ENCODE measurements at places on chromosomes 2 and 18.
A peak's percentile ranks its signal among the peaks of the same experiment; 100 is the strongest.

- DNase-seq, result no peak
These were observed 59.5 kb downstream of the DCDC2C start for GRCh38 chr2:3762771-3763447.

DNA sequence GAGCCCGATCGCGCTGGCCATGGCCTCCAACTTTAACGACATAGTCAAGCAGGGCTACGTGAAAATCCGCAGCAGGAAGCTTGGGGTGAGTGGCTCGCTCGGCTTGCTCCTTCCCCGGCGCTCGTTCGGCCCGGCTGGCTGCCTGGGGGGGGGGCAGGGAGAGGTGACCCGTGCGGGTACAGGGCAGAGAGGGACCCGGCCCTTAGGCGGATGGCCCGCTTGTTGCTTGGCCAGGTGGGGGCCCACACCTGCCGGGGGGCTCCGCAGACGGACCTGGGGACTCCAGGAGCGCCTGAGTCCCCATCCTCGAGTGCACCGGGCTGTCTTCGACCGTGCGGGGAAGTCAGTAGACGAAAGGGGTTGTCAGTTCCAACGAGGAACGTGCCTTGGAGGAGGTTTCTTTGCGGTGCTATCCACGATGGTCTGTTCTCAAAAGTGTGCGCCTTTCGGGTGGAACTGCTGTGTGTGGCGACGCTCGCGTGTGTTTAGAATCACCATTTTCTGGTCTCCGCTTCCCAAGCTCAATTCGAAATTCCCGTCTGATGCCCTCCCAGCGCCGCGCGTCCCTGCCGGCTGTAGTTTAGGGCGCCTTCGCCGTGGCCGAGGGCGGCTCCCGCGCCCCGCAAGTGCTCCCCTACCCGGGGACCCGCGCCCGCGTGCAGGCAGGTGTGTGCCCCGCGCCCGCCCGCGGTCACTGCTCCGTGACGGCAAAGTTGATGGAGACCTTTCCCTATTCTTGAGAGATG is 711 bp downstream of the DOK6 start:
- no peak for DNase-seq

GRCh38 chr2:189082376-189082975 is 97.1 kb downstream of the COL5A2 start:
- DNase-seq, result no peak

GRCh38 chr2:135585586-135585985 is 54.3 kb downstream of the R3HDM1 start:
- no peak for DNase-seq

- no peak for DNase-seq
These were observed 113.8 kb downstream of the CTAGE1 start for GRCh38 chr18:22303927-22304326.

DNA sequence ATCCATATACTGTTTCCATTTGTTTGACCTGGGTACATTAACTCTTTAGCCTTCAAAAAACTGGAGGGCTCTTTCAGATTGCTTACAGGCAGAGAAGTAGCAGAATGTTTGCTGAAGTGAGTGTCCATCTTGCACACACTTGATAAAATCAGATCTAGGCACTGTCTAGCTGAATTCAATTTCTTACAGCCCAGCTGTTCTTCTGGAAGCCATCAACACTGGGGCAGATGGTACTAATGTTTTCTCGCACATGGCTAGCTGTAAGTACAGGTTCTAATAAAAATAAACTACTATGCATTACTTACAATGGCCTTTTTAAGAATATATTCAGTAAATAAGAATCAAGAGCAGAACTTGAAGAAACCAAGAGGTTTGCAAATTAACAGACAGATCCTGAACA is 175.9 kb downstream of the NBAS start:
- no peak for DNase-seq

GRCh38 chr18:48627216-48627615 is 88.4 kb downstream of the CTIF start:
- no peak for DNase-seq

DNA sequence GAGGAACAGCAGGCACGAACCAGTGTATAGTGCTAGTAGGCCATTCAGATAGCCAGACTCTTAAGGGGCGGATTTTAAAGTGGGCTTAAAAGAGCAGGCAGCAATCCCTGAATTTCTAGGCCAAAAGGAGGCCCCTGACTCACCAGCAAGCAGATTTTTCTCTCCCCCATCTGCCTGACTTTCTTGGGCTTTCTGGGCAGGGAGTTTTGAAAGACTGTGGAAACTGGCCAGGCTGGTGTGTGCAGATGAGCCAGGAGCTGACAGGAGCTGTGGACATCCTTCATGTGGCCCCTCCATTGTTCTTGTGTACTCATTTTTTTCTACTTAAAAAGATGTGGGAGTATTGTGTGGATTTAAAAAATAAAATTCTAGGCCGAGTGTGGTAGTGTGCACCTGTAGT is 59.0 kb downstream of the GLI2 start:
- no peak for DNase-seq

DNA sequence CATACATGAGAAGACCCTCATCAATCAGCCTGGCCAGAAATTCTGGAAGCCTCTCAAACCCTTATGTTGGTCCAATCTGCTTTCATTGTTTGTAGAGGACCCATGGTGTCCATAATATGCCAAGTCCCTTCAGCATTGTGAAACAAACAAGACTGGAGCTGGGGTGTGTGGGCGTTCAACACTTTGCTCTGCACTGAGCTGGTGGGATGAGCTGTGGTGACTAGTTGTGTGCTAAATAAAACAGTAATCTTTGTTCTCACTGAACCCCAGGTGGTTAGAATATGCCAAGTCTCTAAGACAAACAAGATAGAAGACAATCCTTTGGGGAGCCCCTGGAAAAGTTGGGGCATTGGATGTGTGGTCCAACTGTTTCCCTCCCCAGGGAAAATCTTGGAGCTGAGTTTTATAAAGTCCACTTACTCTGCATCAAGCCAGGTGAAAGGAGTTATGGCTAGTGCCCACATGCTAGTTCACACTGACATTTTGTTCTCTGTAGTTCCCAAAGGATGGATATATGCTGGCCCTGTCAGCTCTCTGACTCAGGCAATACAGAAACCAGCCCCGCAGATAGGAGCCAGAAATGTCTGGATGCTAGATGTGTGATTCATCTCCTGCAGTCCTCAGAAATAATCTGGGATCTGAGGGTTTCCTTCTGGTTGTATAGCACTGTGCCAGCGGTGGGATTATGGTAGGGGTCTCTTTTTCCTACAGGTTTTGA is 260.2 kb downstream of the TMX3 start:
- DNase-seq, result no peak

- peak; percentile 67 for DNase-seq
These were observed 187.5 kb downstream of the TWIST2 start for GRCh38 chr2:239035361-239035814.

DNA sequence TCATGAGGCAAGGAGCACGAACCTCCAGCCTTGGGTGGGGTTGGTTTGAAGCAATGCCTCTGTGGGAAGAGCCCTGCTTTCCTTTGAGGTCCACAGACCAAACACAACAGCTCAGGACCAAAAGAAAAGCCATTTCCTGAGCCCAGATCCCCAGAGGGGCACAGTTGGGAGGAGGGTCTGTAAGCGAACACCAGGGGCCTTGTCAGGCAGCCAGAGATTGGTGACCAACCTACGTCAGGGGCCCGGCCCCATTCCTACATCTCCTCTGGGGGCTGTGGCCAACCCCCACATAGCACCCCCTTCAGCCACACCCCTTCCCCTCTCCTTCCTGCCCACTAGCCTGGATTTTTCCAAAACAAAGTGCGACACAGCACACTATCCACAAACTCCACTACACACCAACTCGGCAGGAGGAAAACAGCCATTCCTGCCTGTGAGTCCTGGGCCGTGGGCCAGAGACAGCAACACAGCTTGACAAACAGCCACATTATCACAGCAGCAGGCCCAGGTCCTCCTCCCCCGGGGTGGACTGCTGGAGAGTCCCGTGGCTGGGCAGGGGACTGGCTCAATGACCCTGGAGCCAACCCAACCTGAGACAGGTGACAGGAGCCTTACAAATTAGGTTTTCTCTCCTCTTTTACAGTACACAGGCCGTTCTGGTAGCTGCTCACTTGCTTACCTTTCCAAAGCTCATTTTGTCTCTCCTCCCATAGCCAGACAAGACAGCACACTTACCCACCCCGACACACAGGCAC is 98.8 kb downstream of the TNS1 start:
- no peak for DNase-seq

GRCh38 chr18:12608301-12608700 is 49.6 kb downstream of the SPIRE1 start:
- DNase-seq, result no peak

DNA sequence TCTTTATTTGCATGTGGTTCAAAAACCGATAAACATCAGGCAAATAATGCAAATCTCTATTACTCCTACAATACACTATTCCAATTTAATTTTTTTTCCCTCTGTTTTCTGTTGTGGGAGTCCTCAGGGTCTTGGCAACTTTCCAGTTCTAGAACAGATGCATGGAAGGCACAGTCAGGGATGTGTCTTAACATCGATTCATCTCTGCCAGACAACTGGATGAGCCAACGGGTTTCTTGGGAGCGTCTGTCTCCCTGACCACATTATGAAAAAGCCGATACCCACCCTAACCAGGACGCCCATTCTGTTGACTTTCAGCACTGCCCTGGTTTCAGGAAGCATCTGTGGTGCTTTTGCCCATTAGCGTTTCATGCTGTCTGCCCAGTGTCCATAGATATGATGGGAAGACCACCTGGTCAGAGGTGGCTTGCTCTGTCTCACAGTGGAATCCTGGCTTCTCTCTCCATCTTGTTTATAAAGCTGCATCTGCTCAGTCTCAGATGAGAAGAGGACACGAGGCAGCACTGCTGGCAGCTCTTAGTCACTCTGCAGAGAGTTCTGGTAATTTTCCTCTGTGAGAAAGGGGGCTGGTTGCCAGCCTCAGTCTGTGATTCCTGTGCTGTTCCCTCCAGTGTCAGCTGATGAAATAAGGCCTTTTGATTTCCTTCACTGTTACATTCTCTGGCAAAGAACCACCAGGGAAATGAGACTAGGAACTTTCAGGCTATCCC is 57.9 kb upstream of the KCNE4 start:
- no peak for DNase-seq

DNA sequence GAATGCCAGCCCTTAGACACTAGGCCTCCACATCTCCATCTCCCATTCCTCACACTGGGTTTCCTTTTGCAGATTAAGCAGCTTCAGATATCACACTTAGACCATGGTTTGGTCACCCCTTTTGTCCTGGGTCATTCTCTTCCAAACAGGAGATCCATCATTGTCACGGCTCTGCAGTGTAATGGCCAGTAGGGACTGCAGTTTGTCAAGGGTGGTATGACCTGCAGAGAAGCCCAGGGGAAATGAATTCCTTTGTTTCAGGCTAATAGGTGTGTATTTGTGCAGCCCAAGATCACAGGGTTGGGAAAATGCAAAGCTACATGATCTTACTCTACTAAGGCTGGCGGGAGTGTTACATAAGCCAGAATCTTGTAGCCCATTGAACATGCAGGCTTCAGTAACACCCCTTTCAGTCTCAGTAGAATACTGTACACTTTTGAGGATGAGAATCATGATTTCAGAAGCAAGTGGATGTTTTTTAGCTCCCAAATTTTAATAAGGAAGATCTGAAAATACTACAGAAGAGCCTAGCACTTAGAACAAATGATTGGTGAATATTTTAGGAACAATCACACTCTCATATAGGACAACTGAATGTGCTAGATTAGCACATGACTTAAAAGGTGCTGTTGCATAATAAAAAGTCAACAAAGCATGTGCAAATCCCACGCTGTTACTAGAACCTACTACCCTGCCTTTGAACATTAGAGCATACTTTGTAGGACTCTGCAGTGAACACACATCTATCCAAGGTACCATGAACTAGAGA is 24.0 kb upstream of the LPIN1 start:
- DNase-seq, result no peak

GRCh38 chr18:36757991-36758390 is 70.8 kb downstream of the TPGS2 start:
- DNase-seq, result no peak

DNA sequence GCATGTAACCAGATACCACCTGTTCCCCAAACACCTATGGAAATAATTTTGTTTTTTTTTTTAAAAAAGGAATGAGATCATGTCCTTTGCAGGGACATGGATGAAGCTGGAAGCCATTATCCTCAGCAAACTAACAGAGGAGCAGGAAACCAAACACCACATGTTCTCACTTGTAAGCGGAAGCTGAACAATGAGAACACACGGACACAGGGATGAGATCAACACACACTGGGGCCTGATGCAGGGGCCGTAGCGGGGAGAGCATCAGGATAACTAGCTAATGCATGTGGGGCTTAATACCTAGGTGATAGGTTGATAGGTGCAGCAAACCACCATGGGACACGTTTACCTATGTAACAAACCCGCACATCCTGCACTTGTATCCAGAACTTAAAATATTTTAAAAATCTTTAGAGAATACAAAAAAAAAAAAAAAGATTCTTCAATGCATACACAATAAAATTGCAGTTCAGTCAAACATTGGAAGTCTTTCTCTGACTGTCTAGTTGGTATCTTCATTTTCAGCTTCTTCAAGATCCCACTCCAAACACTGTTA is 11.6 kb upstream of the CASP10 start:
- no peak for DNase-seq

GRCh38 chr2:11456251-11456650 is 9.7 kb downstream of the E2F6 start:
- no peak for DNase-seq

DNA sequence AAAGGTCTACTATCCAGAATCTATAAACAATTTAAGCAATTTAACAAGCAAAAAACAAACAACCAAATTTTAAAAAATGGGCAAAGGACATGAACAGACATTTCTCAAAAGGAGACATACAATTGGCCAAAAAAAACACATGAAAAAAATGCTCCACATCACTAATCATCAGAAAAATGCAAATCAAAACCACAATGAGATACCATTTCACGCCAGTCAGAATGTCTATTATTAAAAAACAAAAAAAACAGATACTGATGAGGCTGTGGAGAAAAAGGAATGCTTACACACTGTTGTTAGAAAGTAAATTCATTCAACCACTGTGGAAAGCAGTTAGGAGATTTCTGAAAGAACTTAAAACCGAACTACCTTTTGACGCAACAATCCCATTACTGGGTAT is 66.4 kb upstream of the SESTD1 start:
- no peak for DNase-seq

DNA sequence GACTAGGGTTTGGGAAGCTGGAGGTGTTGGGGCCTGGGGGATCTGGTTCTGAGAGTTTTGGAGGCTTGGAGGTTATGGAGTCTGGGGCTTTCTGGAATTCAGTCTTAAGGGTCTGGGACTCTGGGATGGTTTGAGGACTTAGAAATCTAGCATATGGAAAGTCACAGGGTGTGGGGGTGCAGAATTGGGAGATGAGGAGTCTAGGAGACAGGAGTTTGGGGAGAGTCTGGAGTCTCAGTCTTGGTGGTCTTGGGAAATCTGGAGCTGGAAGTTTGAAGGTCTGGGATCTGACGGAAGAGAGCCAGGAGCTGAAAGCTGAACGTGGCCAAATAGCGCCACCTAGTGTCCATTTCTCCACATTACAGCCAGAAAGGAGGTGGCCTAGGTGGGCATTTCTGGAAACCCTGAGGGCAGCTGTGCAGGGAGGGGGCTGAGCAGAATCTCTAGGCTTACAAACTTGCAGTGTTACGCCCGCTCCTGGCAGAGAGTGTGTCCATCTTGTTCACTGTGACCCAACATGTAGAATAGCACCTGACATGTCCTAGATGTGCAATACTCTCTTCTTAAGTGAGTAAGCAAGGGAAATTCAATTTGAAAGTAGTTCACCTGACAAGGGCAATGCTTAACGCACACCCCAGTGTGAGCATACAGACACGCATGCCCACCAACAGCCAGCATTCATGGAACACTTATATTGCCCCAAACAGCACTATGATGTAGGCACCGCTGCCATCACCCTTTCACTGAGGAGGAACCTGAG is 204.8 kb downstream of the TFCP2L1 start:
- DNase-seq, result peak; percentile 32

All from stimulated activated CD4-positive, alpha-beta T cell treated with anti-CD3 and anti-CD28 coated beads, Interleukin-12 subunit alpha, Interleukin-12 subunit beta, amount 100 ng/mL, for 4 hours (primary cell).